NCI-H2081 (cell line): ENCODE measurements at places on chromosomes 1 and 21.
A peak's percentile ranks its signal among the peaks of the same experiment; 100 is the strongest.

GRCh38 chr1:204340081-204340889, 19.4 kb downstream of the PLEKHA6 start:
- peak; percentile 100 for DNase-seq

GRCh38 chr1:181767001-181767708, 283.8 kb downstream of the CACNA1E start:
- DNase-seq, result no peak

DNA sequence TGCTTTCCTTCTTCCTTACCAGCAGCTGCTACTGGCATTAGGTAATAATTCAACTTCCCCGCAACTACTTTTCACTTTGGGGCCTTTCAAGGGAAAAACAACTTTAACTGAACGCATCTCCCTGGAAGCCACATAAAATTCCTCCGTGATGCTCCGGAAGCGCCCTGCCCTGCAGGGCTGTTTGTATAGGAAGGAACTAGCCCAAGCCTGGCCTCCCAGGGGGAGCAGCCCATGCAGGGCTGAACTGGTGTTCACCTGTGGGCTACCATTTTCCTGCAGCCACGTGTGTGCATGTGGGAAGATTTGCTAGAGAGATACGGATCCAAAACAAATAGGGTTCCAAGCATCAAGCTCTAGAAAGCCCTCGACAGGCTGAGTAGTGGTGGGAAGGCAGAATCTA, 14.4 kb downstream of the CLDN14 start:
- DNase-seq, result no peak

DNA sequence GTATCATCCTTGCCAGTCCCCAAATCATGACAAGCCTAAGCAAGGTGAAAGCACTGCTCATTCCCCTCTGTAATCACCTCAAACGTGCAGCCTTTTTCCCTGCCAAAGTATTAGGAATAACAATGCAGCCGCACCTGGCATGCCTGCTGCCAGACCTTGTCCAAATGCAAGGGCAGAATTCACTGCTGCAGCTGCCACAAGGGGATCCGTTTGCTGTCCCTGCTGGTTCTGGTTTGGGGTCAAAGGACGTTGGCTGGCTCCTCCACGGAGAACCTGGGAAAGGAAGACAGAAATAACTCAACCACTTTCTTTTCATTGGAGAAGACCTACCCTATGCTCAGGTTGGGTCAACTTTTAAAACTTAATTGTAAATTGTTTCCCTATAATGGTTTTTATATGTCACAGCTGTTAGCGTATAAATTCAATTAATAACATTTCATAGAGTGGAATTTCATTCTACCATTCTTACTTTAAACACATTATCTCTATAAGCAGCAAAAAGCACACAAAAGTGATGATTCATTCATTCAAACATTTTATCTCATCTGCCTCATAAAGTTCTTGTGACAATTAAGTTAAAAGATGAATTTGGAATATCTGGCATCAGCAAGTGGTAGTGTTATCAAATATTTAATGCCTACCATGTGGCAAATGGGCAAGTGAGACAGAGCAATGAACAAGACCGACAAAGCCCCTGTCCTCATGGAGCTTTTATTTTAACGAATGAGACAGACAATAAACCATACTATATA, 59.8 kb upstream of the SDC3 start:
- peak; percentile 61 for DNase-seq

- DNase-seq, result no peak
Observed at GRCh38 chr1:52970149-52970548, 43.1 kb downstream of the SCP2 start.

GRCh38 chr1:101438359-101438758, 201.5 kb downstream of the S1PR1 start:
- no peak for DNase-seq

GRCh38 chr21:44462086-44462833, 7.0 kb downstream of the LRRC3 start:
- no peak for DNase-seq

- no peak for DNase-seq
Observed at GRCh38 chr21:38337793-38338192, 81.0 kb downstream of the KCNJ15 start.

GRCh38 chr1:19468397-19468956, 16.9 kb downstream of the CAPZB start:
- DNase-seq, result no peak

DNA sequence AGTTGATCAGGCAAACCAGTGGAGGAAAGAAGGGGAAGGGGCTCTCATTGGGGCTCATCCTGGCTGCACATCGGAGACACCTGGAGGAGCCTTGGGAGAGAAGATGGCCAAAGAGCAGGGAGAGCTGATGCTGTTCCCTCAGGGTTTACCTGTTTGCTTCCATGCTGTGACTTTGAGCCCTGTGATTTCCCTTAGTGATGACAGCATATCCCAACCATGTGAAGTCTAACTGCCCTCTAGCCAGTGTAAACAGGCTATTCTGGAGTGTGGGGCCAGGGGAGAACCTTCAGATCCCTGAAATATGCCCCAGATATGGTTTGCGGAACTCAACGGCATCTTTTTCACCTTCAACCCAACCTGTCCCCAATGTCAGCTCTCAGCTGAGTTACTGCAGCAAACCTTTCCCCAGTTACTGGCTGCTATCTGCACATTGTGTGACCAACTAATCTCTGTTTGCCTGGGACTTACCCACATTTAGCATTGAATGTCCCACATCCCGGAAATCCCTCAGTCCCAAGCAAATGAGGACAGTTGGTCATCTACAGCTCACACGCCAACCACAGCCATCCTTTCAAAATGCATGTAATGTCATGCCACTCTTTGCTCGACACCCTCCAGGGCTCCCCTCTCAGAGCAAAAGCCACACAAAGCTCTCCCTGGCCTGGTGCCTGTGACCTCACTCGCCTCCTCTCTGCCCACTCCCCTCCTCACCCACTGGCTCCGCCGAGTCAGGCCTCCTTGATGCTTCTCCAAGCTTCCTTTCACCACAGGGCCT, 242.3 kb downstream of the KCNJ6 start:
- DNase-seq, result no peak

- no peak for DNase-seq
Observed at GRCh38 chr1:48051466-48052126, 54.4 kb upstream of the TRABD2B start.

DNA sequence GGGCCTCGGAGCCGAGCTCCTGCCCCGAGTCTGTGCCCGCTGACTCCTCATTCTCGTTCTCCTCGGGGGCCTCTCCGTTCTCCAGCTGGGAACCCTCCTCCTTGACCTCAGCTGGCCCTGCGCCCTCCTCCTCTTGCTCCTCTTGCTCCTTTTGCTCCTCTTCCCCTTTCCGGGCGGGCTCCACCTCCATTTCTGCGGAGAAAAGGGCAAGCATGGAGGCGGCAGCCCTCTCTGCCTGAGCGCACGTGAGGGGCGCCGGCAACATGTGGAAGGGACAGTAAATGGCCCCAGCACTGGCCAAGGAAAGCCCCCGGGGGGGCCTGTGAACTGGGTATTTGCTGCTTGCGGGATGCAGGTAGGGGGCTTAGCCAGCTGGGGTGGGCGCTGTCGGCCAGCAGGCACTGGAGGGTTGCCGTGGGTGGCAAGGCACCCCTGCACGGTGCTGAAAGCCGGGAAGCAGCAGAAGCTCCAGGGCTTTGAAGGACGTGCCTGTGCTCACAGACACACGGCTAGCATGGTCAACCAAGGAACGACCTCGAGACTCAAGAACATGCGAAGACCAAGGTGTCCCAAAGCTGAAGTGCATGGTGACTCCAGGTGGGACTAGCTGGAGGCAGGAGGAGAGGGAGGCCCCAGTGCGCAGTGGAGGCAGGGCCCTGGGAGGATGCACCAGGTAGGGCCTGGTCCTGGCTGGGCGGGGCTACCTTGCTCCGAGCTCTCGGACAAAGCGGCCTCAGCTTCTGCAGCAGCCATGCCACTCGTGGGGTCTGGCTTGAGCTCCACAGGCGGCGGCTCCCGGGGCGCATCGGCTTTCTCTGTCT, 30.7 kb downstream of the ZBTB17 start:
- no peak for DNase-seq

- no peak for DNase-seq
Observed at GRCh38 chr1:218658269-218658668, 313.1 kb downstream of the TGFB2 start.

DNA sequence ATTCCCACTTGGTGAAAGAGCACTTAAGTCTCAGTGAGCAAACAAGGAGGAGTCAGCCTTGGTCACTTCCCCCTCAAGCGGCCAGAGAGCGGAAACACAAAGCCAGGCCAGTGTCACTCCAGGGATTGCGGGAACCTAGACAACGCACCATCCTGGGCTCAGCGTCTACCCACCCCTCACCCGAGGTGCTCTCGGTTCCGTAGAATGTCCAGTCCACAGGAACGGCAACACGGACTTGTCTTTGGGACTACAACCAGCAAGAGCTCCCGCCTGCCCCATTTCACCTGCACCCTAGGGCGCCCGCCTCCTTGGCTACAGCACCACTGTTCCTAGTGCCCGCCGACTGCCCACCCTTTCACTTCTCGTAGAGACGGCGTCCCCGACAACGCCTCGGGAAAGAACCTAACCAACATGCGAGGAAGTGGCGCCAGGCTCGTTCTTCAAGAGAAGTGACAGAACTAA, 509 bp downstream of the GDAP2 start:
- peak; percentile 2 for DNase-seq

GRCh38 chr1:35637401-35637809, 3.9 kb downstream of the PSMB2 start:
- DNase-seq, result no peak

DNA sequence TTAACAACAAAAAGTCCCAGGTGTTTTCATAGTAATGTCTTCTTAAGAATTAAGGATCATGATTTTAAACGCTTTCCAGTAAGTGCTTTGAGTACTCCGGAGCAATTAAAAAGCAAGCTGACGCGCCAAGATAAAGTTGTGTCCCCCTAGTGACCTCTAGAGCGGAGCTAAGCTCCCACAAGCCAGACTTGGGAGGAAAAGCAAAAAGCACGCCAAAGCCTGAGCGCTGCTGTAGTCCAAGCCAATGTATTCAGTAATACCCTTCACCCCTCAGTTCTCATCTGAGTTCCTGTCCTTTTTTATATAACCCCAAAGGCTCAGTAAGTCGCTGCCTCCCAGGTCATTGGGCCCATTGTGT, 3.5 kb upstream of the SLC44A5 start:
- DNase-seq, result peak; percentile 30

GRCh38 chr1:152112101-152112884, 3.0 kb downstream of the TCHH start:
- DNase-seq, result no peak

- DNase-seq, result no peak
Observed at GRCh38 chr1:197559655-197560054, 215.6 kb downstream of the DENND1B start.

DNA sequence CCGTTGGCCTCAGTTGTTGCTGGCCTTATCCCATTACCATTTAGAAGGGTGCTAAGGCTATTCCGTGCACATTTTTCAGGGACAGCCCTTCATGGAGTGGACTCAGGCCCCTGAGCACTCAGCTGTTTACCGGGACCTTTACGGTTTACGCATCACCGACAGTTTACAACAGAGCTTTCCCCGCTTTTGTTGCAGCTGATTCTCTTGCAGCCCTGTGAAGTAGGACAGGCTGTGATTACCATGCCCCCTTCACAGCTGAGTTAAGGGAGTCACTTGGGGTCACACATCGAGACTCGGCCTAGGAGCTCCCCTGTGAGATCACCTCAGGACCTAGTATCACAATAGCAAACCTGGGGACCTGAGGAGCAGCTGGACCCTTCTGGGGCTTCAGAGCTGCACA, 41.9 kb downstream of the PTPRF start:
- DNase-seq, result no peak

- DNase-seq, result no peak
Observed at GRCh38 chr21:31283025-31283424, 61.0 kb downstream of the TIAM1 start.

GRCh38 chr1:24207709-24208108, 20.6 kb upstream of the IFNLR1 start:
- DNase-seq, result no peak

DNA sequence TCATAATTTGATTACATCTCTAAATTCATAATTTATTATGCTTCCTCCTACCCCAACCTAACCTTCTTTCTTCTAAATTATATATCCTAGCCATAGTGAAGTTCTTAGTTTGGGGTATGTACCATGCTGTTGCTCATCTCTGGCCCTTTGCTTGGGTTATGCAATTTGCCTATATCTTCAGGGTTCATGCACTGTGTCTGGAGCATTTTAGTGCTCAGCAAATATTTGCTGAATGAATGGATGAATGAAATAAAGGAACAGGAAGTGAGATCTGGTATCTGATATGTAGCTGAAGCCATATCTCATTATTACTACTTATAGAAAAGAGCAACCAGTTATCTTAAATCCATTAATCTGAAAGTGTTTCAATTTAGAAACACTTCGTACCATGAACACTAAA, 137.6 kb downstream of the GPATCH2 start:
- no peak for DNase-seq

- no peak for DNase-seq
Observed at GRCh38 chr1:224529844-224530243, 86.3 kb upstream of the CNIH3 start.

- peak; percentile 99 for DNase-seq
Observed at GRCh38 chr1:209926045-209926444, 12.0 kb upstream of the SYT14 start.

- no peak for DNase-seq
Observed at GRCh38 chr21:34878501-34878900, 170.6 kb downstream of the RUNX1 start.

- no peak for DNase-seq
Observed at GRCh38 chr1:57479471-57479870, 55.6 kb upstream of the DAB1 start.

DNA sequence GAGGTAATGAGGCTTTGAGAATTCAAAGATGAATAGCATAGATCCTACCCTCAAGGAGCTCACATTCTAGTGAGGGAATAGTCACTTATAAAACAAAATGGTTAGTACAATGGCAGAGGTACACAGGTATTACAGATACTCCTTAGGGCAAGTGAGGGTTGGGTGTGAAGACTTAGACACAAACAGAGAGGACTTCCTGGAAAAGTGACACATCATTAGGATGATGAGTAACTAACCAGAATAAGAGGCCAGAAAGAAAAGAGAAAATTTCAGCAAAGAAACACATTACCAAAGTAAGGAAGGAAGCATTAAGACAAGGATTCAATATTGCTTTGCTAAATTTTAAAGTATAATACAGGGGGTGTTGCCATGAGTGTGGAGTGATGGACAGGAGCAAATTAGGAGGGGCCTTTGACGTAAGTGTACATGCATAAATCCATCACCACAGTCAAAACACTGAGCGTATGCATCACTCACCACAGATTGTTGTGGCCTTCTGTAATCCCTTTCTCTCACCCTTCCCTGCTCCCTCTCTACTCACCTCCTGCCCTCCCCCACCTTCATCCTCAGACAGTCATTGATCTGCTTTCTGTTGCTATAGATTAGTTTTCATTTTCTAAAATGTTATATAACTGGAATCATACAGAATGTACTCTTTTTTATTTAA, 7.9 kb downstream of the CD53 start:
- DNase-seq, result no peak
